ENCODE measurements at places on chromosomes 5 and 9.

GRCh38 chr5:153530357-153531143 is 40.1 kb downstream of the GRIA1 start:
- no peak for DNase-seq

GRCh38 chr9:111582888-111583287 is 16.6 kb downstream of the PTGR1 start:
- DNase-seq, result no peak

- DNase-seq, result no peak
Measured at GRCh38 chr9:4012441-4012840, 287.4 kb downstream of the GLIS3 start.

GRCh38 chr9:83936523-83936922 is 15.3 kb upstream of the KIF27 start:
- no peak for DNase-seq

- DNase-seq, result no peak
Measured at GRCh38 chr9:114172981-114173833, 17.9 kb downstream of the COL27A1 start.

DNA sequence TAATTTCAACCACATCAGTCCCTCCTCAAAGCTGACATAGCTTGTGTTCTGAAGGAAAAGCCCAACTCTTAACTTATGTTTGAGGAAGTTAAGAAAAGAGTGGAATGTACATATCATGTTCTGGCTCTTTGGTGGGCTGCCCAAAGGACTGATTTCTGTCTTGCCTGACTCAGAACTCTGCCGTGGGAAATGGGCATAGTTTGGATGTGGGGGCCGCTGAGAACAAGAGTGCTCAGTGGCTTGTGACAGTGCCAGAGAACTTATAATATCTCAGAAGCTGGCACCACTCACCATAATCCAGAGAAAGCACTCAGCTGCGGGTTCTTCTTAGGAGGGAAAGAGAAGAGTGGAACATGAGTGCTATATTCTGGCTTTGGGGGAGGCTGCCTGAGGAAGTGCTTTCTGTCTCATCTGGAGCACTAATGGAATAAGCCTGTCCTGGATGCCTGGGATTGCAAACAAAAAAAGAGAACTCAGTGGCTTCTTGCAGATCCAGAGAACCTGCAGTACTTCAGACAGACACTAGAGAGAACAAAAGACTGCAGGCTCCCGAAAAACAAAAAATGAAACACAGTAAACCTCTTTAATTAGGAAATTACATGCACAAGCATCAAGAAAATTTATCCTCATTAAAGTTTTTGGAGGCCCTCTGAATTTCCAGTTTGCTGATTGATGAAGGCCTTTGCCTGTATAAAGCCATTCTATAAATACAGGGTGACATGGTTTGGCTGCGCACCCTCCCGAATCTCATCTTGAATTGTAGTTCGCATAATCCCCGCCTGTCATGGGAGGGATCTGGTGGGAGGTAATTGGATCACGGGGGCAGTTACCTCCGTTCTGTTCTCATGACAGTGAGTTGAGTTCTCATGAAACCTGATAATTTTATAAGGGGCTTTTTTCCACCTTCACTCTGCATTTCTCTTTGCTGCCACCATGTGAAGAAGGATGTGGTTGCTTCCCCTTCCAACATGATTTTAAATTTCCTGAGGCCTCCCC is 207.0 kb downstream of the DMAC1 start:
- no peak for DNase-seq

- no peak for DNase-seq
Measured at GRCh38 chr9:121156263-121156731, 45.4 kb downstream of the RAB14 start.

DNA sequence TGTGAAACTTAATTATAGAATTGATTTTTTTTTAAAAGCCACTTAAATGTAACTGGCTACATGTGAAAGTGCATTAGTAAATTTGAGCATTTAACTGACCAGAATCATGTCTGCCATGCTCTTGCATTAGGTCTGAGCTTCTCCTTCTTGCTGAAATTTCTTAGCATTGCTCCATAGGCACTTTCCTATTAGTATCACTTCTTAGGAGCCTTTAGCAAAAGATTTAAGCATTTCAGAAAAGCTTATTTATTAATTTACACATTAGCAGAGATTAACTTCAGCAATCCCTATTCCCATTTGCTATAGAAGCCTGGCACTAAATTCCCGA is 211.0 kb downstream of the SNX18 start:
- DNase-seq, result no peak

- DNase-seq, result no peak
Measured at GRCh38 chr9:93585695-93586094, 9.3 kb downstream of the PHF2 start.

- DNase-seq, result no peak
Measured at GRCh38 chr5:144093868-144094267, 76.6 kb downstream of the YIPF5 start.

DNA sequence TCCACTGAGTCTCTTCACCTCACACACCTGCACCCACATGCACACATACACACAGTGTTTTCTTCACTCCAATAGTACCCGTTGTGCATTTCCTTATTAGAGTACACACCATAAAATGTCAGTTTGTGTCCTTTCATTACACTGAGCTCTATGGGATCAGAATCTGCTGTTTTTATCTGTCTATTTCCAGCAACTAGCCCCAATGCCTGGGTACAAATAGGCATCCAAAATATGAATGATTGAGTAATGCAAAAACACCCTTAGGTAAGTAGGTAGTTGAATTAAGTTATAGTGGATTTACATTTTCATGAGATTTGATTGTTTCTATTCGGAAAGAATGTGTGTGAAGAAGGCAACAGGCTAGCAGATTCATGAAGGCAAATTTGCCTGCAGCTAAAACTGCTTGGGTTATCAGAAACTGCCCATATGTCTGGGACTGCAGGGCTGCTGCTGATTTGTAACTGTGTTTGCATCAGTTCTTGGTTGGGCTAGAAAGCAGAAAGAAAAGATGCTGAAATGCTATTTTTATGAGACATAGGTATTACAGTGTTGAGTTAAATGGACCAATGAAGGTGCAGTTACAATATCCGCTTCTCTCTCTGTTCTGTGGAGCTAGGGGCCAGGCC is 26.9 kb downstream of the PPP3R2 start:
- no peak for DNase-seq

DNA sequence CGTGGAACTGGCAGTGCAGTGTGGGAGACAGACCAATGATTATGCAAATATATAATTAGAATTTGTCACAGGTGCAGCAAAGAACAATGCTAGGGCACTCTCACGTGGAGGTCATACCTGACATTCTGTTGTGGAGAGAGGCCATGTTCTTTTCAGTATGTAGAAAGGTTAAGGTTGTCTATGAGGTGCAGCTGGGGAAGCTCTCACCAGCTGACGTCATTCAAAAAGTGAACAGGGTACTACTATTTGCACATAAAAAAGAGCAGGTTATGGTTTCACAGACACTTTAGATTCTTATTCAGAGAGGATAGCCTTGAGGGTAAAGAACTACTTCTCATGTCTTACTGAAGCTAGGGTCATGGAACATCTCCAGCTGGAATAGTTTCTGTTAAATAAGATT is 19.1 kb downstream of the SH3GL2 start:
- no peak for DNase-seq

DNA sequence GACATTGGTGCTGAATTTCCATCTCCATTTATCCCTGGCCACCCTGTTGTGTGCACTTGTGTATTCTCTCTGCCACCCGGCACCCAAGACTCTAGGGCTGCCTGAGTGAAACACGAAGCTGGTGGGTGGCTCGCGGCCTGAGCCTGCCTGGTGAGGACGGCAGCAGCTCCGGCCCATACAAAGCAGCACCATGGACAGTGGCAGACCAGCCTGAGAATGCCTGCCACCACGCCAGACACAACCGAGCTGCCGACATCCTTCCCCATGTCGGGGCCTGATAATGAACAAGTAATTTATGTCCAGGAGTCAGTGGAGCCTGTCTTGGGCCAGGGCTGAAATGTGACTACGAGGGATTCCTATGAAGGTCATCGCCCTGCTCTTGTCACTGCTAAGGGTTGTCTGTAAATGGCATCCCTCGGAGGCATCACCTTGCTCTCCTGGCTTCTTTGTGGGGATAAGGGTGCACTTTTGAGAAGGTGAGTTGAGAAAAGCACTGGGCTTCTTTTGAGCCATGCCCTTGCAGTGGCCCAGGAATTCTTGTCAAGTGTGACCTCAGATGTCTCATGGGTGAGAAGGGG is 175.7 kb downstream of the MELK start:
- no peak for DNase-seq

DNA sequence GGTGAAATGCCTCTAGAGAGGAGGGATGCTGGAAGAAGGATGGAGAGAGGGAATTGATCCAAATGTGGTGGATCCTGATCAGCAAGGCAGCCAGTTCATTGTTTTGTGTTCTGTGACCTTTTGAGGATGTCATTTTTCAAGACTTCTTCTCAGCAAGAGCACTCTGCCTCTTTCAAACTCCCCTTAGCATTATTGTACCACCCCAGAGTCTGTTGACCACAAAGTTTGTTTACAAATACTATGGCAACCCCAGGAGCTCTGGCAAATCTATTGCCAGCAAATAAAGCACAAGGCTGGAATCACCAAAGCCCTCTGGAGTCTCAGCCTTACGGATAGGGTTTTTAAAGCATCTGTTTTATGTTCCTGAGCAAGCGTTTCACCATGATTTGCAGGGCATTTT is 76.2 kb upstream of the SLC1A3 start:
- no peak for DNase-seq

DNA sequence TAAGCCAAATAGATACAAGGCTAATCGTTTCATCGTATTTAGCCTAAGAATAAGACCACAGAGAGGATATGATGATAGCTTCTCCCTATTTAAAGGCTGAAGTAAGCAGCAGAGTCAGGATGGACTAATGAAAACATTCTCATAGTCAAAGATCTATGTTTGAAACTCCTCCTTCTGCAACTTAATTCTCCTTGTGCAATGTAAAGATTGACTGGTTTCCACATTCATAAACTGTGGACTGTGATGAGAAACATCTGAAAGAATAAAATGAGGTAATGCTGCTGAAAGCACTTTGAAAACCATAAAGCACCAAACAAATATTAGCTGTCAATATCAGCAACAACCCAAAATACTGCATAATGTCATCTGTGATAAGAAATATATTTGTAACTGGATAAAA is 361.9 kb downstream of the CSNK1G3 start:
- DNase-seq, result no peak

DNA sequence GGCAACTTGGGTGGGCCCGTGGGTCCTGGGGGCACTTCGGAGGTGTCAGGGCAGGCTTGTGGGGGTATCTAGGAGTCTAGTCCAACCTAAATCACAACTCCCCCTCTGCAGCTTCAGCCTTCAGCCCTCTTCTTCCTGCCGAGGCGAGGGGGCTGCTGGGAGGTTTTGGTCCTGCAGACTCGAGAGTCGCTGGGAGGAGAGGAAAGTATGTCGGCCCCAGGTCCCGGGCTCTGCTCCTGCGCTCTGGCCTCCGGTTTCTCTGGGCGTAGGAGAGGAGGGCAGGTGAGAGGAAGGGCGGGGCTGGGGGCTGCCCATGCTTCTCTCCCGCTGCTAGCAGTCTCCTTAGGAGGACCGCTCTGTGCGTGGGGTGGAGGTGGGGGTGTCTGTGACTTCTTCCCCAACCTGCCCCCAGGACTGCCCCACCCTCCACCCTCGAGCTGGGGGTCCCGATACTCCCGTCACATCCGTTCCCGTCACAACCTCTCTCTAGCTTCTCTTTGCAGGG is 139.8 kb upstream of the COL5A1 start:
- no peak for DNase-seq

GRCh38 chr5:101482931-101483330 is 579.8 kb upstream of the ST8SIA4 start:
- DNase-seq, result no peak

DNA sequence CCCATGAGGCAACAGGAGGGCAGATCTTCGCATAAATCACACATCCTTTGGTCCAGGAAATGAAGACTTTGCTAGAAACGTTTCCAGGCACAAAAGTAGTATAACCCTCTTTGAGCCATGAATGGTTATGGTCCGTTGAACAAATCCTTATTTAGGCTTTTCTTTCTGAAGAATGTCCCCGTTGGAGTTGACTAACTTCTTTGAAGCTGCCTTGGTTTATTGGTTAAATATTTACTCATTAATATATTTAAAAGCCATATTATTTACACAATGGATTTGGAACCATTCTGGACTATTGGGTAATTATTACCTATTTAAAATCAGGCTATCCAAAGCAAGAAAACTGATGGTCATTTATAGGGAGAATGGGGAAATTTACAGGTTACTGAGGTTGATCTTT is 347.6 kb upstream of the SLC30A5 start:
- no peak for DNase-seq

GRCh38 chr5:29001666-29002065 is 1963.3 kb upstream of the CDH9 start:
- DNase-seq, result no peak

DNA sequence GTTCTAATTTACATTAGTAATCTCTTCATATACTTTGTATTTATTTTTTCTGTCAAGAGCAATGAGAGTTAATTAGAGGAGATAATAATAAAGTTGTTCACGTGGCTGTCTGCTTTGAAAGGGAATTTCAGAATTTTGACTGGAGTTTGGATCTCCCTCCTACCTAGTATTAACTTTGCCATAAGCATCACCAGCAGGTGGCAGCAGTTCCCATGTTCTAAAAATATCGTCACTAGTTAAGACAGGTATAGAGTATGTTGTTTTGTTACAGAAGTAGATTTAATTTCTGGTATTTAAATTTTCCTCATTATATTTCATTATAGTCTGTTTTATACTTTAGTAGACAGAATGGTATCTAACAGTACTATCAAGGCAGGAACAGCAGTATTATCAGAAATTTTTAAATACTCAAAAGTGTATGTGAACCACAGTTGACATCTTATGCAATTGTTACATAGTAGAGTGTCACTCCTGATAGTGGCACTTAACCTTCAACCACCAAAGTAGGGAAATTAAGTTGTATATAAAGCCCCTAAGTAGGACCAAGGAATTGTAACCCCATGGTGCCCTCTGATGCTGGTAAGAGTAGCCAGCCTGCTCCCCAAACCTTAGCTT is 20.4 kb downstream of the GNPDA1 start:
- peak; percentile 66 for DNase-seq

DNA sequence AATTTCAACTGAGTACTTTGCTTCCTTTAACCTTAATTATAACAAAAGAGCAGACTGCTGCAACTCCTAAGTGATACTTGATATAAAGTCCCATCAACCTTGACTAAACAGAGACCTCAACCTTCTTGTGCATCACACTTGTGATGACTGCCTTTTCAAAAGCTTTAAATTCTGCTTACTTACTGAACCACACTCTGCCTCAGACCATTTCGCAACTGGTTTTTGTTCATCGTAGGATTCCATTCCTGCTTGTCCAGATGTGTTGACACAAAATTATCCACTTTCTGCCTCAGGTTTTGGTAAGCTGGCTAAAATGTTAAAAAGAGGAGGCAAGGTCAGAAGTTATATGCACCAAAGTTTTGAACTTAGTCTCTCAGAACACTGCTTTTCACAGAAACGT is 3.5 kb downstream of the BOD1 start:
- DNase-seq, result no peak

- no peak for DNase-seq
Measured at GRCh38 chr9:125272697-125273096, 11.1 kb downstream of the GAPVD1 start.

DNA sequence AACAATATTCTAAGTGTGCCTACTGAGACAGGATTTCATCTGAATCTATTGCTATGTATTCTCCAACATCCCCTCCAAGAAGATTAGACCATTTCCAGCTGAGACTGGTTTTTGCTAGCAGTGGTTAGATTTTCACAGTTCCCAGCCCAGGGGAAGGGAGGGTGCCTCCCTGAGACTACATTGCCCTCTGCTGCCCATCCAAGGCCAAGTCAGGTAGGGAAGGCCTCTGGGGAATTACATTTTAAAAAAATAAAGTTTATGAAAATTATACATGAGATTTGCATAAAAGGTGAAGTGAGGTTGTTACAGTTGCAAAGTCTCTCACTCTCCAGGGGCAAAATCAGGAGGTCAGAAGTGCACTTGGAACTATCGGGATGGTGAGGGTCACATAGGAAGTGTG is 28.0 kb upstream of the SYK start:
- DNase-seq, result no peak
